HL-60 (cell line): ENCODE measurements at places on chromosomes 1 and 21.

DNA sequence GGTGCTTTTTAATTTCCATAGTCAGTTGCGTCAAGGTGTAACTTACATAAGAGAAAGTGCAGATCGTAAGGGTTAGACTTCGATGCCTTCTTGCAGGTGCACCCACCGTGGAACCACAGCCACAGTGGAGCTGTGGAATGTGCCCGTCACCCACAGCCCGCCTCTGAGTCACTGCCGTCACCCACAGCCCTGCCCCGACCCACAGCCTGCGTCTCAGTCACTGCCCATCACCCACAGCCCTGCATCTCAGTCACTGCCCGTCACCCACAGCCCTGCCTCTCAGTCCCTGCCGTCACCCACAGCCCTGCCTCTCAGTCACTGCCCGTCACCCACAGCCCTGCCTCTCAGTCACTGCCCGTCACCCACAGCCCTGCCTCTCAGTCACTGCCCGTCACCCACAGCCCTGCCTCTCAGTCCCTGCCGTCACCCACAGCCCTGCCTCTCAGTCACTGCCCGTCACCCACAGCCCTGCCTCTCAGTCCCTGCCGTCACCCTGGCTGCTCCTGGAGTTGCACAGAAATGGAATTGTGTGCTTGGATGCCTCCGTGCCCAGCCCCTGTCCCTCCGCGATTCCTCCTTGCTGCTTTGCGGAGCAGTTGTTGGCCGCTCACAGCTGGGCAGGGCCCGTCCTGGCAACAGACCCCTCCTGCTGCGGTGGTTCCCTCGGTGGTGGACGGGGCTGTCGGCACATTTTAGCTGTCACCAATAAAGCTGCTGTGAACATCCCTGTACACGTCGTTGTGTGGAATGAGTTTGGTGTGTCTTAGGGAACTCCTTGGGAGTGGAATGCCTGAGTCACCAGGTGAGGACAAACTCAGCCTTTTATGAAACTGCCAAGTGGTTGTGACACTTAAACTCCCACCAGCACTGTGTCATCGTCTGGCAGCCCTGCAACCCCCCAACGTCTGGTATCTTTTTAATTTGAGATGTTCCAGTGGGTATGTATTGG, 44.9 kb upstream of the COL6A2 start:
- no peak for DNase-seq

DNA sequence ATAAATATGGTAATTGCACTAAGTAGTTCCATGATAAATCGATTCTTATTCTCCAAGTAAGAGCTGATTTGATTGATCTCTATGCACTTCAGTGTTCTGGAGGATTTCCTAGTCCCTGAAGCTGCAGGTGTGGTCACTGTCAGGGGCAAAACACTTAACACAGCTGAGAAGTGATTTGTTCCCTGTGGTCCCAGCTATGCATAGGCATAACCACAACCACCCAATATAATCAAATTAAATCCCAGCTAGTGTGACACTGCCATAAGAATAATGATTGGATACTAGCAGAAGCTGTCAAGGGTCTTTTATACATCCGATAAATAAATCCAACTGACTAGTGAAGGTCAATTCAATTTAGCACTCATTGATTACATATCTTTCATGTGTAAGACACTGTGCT, 60.1 kb downstream of the PTGER3 start:
- DNase-seq: no peak

DNA sequence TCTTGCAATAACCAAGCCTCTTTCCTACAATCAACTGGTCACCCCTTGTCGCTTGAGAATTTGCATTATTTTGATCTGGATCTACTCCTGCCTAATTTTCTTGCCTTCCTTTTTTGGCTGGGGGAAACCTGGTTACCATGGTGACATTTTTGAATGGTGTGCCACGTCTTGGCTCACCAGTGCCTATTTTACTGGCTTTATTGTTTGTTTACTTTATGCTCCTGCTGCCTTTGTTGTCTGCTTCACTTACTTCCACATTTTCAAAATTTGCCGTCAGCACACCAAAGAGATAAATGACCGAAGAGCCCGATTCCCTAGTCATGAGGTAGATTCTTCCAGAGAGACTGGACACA, 743 bp downstream of the GPR52 start:
- DNase-seq: no peak

- DNase-seq: no peak
These were observed 14.2 kb upstream of the NIBAN1 start for GRCh38 chr1:184988506-184988905.

- DNase-seq: peak; percentile 26
These were observed 68.3 kb upstream of the NEK7 start for GRCh38 chr1:198088360-198089071.

DNA sequence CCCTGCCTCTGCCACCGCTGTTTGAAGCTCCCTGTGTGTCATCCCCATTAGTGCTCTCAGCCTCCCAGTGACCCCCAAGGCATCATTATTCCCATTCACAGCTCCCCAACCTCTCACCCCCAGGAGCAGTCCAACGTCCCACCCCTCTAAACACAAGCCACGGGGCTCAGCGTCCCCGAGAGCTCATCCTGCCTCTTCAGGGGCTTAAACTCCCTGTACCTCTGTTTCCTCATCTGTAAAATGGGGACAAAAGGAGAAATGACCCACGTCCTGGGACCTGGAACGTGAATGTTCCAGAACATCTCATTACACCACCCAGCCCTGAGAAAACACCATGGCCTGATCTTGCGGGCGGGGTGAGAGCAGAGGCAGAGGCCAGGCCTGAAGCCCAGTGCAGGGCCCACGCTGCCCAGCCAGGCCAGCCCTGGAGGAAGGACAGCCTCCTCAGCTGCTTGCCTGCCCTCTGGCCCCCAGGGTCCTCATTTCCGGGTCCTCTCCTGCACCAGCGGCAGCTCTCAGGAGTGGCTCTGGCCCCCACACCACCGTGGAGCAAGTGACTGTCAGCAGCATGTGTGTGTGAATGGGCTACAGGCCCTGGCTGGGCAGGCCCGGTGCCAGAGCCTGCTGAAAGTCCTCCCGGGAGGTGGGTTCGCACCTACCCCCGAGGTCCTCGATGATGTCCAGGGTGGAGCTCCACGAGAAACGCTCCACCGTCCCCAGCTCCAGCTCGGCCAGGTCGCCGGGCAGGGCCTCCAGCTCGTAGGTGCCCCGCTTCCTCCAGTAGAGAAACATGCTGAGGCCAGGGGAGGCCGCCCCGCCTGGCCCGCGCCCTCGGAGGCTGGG, 14.1 kb upstream of the PLEKHG5 start:
- DNase-seq: no peak

DNA sequence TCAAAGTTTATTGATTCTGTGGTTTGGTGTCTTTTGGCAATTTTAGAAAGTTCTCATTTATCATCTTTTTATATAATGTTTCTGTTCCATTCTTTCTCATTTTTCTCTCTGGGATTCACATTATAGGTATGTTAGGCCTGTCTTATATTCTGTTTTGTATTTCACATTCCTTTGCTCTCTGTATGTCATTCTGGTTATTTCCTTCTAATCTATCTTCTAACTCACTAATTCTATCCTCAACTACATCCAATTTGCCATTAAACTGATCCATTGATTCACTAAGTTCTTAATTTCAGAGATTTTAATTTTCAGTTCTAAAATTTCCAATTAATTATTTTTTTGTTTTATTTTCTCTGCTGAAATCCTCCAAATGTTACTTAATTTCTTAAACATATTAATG, 234.8 kb downstream of the FOXD2 start:
- no peak for DNase-seq

GRCh38 chr1:36585569-36586548, 103.1 kb upstream of the CSF3R start:
- no peak for DNase-seq

DNA sequence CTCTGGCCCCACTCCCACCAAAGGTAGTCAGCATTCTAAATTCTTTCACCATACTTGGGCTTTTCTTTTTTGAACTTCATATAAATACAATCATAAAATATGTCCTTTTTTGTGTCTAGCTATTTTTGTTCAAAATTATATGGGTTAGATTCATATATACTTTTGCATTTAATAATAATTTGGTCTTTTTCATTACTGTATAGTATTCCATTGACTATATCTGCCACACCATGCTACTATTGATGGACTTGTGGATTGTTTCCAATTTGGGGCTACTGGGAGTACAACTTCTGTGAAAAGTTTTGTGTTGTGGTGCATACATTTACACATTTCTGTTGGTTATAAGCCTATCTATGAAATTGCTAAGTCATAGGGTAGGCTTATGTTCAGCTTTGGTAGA, 85.7 kb downstream of the GLUL start:
- no peak for DNase-seq

DNA sequence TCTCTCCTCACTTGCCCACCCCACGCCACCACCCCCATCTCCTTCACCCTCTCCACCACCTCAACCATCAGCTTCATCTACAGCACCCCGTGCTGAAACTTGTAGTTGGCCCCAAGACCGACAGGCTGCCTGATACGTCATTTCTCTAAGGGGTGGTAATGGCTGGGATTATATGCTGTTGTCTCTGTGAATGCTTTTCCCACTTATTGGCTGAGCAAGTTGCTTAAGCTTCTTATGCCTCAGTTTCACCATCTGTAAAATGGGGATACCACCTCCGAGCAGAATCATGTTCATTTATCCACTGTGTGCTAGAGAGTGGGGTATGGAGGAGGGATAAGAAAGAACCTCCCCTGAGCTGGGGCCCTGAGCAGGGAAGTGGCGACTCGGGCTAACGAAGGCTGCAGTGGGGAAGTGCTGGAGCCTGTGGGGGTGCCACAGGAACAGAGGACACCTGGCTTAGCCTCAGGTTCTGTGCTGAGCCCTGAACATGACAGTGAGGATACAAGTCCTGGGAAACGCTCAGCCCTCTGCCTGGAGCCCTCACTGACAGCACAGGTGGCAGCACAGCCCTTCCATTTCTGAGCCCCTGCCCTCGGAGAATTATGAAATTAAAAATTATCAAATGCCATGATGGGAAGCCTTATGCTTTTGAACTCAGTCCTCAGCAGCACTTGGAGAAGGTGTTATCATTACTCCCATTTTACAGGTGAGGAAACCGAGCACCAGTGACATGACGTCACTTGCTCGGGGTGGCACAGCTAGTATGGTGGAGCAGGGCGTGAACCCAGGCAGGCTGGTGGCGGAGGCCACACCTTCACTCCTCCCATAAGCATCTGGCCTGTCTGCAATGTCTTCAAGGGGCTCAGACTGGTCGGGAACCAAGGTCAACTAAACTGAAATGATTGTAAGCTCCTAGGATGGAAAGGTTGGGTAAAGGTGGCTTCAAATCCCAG, 2.8 kb downstream of the MATN1 start:
- DNase-seq: no peak

DNA sequence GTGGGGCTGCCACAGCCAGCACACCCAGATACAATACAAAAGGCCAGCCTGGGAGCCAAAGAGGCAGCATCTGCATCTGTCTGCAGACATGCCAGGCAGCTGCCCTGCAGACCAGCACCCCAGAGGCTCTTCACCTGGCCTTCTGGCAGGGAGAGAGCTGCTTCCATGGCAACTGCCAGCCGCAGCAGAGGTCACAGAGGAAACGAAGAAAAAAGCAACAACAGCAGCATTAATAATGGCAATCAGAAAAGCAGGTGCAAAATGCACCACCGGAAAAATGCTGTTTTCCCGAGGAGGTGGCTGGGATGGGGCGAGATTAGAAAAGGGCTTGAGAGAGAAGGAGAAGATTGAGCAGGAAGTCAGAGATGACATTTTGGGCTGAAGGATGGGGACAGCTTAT, 309.5 kb downstream of the PCP4 start:
- no peak for DNase-seq

DNA sequence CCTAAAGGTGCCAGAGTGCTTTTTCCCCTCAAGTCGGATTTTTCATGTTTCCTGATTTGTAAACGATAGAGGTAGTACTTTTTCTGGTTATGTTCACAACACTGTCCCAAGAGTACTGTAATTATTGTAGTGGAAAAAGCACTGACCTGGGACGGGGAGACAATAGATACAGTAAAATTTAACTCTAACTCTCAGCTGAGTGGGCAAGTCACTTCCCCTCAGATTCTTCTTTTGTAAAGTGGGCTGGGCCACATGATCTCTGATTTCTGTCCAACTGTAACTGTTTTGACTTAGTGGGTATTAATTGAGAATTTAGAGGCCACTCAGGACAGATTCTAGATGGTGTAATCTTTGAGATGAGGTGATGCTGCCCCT, 19.1 kb downstream of the MARCKSL1 start:
- no peak for DNase-seq

GRCh38 chr1:29052100-29052499, 71.6 kb downstream of the TMEM200B start:
- no peak for DNase-seq

DNA sequence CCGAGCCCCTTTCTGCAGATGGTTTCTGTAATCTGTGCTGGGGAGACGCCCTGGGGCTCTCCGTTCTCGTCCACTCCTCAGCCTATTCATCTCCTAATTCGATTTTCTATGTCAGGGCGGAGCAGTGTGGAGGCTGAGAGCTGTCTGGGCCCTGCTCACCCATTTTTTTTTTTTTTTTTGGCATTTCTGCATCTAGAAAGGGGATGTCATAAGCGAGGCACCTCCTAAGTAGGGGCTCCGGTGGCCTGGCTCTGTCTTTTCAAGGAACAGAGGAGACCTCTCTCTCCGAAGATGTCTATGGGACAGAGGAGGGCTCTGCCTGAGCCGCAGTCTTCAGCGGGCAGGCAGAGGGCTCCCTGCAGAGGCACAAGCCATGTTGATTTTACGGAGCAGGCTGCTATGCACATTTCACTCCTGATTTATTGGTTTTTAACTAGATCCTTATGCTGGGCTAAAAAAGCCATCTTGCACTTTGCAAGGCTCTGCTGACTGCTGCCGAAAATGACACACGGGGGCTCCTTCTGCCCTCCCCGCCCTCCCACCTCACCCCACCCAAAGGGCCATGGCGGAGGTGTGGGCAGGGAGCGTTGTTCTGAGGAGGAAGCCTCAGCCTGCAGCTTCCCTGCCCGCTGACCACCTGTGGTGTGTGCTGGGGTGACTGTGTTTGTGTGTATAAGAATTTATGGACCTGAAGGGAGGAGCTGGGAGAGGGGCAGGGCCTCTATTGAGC, 71.0 kb downstream of the FOXD2 start:
- DNase-seq: no peak

DNA sequence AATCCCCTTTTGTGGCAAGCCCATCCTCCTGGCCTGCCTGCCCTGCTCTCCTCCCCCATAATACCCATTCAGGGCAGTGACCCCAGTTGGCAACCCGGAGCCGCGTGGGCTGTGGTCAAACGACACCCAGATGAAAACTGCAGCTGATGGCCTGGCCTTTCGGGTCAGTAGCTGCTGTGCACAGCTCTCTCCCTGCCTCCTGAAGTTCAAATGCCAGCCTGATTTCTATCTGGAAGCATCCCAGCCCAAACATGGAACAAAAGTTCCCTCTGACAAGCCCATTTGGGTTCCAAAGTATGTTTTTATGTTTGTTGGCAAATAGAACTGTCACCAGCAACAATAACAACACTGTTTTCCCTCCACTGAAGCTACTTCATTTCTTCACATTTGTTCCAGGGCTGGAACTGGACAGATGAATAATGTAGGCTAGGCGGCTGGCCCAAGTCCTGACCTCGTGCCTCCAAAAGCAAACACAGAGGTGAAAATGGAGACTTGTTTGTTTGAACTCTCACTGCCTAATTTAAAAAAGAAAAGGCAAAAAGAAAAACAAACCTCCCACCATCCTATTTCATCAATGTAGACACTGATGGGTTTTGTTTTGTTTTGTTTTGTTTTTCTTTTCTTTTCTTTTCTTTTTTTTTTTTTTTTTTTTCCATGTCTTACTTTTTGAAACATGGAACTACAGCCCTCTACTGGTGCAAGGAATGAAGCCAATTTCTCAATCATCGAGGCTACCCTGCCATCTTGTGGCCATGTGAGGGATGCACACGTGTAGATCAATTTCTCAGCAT, 179.0 kb downstream of the ADSS2 start:
- DNase-seq: peak; percentile 81

- DNase-seq: no peak
These were observed 347.2 kb downstream of the DISC1 start for GRCh38 chr1:231973830-231974229.
